ENCODE measurements at places on chromosomes 16 and 17.

- peak; percentile 39 for DNase-seq
These were observed 1.7 kb downstream of the HS3ST3B1 start for GRCh38 chr17:14302431-14303099.

- DNase-seq: no peak
These were observed 55.4 kb downstream of the TENT4B start for GRCh38 chr16:50208460-50208931.

GRCh38 chr17:30312226-30312625, 20.5 kb upstream of the BLMH start:
- DNase-seq: no peak

DNA sequence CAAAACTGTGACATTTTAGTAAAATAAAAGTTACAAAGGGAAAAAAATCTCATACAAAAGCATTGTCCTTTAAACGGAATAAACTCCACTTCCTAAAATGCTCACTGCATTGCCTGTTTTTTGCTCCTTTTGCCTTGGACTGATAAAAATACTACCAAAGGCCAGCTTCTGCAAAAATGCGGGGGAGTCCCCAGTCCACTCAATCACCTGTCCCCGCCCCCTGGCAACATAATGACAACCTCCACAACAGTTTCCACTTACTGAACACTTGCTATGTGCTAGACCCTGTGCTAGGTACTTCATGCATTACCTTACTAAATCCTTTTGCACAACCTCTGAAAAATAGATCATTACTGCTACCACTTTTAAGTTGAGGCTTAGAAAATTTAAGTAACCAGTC, 172.7 kb upstream of the CCL2 start:
- no peak for DNase-seq

GRCh38 chr17:31738996-31739699, 119.9 kb downstream of the COPRS start:
- DNase-seq: peak; percentile 3

GRCh38 chr16:83578171-83578570, 229.6 kb upstream of the HSBP1 start:
- DNase-seq: no peak

GRCh38 chr17:44940317-44940716, 7.3 kb downstream of the KIF18B start:
- DNase-seq: no peak

GRCh38 chr16:89717688-89718505, 2.8 kb downstream of the VPS9D1 start:
- no peak for DNase-seq

DNA sequence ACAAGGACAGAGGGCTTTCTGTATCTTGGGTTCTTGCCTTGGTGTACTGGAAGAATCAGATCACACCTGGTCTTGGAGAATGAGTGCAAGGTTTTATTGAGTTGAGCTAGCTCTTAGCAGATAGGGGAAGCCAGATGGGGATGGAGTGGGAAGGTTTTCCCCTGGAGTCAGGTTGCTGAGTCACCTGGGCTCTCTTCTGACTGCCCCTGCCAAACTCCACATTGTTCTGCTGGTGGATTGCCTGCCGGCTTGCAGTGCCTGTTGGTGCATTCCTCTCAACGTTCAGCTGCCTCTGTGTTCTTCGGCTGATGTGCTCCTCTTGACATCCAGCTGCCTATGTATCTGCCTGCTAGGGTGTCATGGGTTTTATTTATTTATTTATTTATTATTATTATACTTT, 1431.1 kb downstream of the CDH8 start:
- DNase-seq: no peak

DNA sequence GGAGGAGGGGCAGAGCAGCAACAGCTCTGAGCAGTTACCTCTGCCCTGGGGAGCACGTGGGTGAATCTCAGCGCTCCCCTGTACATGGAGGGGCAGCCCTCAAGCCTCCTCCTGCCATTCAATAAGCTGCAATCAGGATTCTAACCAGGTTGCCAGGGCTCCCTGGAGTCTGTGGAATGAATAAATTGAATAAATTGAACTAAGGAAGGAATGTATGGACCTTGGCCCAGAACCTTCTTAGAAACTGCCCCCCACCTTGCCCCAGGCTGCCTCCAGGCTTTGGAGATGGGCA, 1.6 kb upstream of the CDH16 start:
- DNase-seq: no peak

DNA sequence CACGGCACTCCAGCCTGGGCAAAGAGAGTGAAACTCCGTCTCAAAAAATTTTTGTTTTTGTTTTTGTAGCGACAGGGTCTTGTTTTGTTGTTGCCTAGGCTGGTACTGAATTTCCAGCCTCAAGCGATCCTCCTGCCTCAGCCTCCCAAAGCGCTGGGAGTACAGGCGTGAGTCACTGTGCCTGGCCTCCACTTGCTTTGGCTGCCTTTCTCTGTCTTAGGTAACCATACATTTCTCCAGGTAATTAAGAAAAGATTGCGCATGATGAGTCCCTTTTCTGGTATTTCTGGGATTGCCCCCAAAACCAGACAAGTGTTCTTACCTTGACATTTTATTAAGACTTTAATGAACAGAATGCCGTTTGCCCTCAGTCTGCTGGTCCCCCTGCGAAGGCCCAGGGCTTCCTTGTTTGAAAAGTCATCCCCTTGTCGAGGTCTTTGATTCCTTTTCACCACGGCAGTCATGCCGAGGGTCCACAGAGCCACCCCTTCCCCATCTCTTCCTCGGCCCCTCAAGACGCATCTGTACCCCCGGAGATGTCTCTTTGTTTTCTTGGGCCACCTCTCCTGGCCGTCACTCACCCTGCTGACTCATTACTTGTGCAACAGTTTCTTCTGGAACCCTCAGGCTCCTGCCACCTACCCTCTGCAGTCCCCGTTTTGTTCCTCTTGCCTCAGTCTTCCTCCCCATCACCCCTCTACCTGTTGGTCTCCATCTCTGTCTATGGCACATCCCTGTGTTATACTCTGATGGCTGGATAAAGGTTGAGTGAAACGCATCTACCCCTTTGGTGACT, 151.0 kb downstream of the SEC14L1 start:
- DNase-seq: no peak

- no peak for DNase-seq
These were observed 30.3 kb downstream of the CDK5RAP3 start for GRCh38 chr17:48001197-48001596.

DNA sequence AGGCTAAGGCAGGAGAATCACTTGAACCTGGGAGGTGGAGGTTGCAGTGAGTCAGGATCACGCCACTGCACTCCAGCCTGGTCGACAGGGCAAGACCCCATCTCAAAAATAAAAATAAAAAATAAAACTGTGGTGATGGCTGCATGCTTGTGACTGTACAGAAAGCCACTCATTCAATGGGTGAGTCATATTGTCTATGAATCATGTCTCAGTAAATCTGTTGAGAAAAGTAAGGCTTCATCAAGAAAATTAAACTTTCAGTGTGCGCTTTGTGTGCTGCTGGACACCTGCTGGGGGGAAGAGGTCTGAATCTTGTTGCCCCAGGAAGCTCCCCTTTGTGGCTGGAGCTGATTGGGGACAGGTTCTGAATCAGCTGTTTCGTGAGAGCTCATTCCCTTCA, 11.3 kb downstream of the NUBP1 start:
- DNase-seq: no peak

All from hippocampal formation (tissue), 2 donors.